ENCODE measurements at places on chromosomes 2 and 18.
A peak's percentile ranks its signal among the peaks of the same experiment; 100 is the strongest.

DNA sequence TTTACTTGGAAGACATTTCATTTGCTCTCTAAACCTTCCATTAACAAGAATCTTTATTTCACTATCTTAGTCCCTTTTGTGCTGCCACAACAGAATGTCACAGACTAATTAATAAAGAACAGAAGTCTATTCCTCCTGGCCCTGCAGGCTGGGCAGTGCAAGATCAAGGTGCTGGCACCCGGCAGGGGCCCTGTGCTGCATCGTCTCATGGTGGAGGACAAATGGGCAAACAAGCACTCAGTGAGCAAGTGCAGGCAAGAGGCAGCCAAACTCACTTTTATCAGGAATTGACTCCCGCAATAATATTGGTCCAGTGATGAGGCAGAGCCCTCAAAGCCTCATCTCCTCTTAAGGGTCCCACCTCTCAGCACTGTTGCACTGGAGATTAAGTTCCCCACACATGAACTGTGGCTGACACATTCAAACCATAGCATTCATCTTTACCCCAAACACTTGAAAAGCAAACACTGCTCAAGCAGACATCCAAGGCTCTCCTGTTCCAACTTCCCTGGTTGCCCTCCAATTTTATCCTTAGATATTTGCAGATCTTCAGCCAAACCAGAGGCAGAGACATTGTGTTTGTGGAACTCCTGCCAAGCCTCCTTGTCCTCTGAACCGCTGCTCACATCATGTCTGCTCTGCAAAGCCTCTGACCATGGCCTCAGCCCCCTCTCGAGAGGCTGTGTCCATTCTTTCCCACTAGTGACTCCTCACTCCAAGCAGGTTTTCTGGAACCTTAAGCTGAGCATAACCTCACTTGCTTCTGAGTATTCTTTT lies 404.4 kb upstream of the SOX11 start:
- no peak for DNase-seq

GRCh38 chr2:238875101-238875470 lies 27.2 kb downstream of the TWIST2 start:
- DNase-seq = no peak

GRCh38 chr2:22037274-22037673 lies 913.5 kb downstream of the TDRD15 start:
- DNase-seq = no peak

- DNase-seq = no peak
Observed at GRCh38 chr2:231449503-231450054, 14.7 kb downstream of the NCL start.

- no peak for DNase-seq
Observed at GRCh38 chr2:72629062-72629461, 196.8 kb downstream of the EXOC6B start.

- DNase-seq = no peak
Observed at GRCh38 chr2:43268066-43268953, 41.9 kb upstream of the ZFP36L2 start.

- no peak for DNase-seq
Observed at GRCh38 chr2:238730001-238730669, 117.8 kb upstream of the TWIST2 start.

- DNase-seq = no peak
Observed at GRCh38 chr2:99701503-99701902, 211.7 kb upstream of the REV1 start.

GRCh38 chr2:146847846-146848245 lies 997.0 kb upstream of the ACVR2A start:
- no peak for DNase-seq

GRCh38 chr2:71833855-71834560 lies 313.7 kb downstream of the CYP26B1 start:
- DNase-seq = no peak

GRCh38 chr2:127165539-127165935 lies 54.6 kb downstream of the CYP27C1 start:
- DNase-seq = no peak

GRCh38 chr2:46258937-46259776 lies 38.0 kb upstream of the EPAS1 start:
- DNase-seq = no peak

GRCh38 chr2:130341562-130342019 lies 1.1 kb upstream of the IMP4 start:
- no peak for DNase-seq

- no peak for DNase-seq
Observed at GRCh38 chr2:202171241-202171825, 67.1 kb downstream of the SUMO1 start.

DNA sequence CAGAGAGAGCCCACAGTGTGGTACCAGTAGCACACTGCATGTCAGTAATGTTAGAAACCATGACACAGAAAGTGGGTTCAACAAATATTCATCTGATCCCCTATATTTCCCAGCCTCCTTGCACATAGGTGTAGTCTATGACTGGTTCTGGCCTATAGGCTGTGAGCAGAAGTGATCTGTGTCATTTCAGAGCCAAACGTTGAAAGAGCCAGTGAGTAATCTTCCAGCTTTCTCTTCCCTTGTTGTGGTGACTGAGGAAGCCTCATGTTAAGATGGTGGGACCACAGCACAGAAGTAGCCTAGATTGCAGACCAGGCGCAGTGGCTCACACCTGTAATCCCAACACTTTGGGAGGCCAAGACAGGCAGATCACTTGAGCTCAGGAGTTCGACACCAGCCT lies 4.1 kb downstream of the TMEM237 start:
- no peak for DNase-seq

DNA sequence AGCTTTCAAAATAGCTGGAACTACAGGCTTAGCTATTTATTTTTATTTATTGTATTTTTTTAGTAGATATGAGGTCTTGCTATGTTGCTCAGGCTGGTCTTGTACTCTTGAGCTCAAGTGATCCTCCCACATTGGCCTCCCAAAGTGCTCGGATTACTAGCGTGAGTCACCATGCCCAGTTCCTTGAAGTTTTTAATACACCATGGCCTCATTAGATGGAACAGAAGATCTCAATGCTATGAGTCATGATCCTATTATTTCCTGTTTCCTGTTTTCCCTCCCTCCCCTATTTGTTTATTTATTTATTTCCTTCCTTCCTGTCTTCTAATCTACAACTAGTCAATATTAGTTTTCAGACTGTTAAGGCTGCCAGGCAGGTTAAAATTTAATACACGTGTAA lies 309.0 kb downstream of the CMPK2 start:
- no peak for DNase-seq

DNA sequence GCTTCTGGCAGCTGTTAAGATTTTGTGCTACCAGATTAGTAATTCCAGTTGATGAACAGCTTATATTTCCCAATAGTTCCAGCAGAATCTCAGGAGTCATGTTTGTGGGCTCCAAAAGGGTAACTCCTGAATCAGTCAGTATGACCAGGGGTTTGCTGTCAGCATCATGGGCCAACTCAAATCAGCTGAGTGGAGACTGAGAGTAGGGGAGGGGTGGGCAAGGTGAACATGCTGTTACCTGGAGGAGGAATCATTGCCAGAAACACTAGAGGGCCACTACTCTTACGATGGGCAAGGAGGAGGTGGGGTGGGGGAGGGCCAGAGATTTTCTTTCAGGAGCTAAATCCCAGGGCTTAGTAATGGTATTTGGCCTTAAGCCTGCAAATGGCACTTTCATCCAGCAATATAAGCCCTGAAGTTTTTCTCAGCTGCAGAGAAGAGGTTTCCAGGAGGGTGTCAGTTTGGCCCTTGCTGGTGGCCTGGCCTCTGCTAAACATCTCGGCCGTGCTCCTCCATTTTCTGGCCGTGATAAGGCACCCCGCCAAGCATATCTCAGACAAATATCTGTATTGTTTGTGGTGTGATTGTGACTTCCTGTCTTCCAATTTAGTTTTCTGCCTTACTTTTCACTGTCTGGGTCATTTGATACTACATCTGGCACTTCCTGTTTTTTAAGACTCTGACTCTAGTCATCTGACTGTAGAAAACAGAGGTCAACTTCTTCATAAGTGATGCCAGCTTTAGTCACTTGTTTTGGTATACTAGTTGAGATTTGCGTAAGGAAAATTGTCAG lies 120.5 kb upstream of the CXCR4 start:
- DNase-seq = peak; percentile 53

DNA sequence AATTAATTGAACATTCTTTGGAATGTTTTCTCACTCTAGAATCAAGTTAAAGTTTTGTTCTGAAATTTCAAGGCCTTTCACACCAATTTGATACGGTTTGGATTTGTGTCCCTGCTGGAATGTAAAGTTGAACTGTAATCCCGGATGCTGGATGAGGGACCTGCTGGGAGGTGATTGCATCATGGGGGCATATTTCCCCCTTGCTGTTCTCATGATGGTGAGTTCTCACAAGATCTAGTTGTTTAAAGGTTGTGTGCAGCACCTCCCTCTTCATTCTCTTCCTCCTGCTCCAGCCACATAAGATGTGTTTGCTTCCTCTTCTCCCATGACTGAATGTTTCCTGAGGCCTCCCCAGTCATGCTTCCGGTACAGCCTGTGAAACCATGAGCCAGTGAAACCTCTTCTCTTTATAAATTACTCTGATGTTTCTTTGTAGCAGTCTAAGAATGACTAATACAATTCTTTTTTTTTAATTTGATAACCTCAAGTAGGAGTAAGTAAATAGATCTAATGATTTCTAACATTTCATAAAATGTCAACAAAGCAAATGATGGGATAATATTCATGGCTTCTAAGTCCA lies 144.2 kb upstream of the CDH7 start:
- DNase-seq = no peak

- no peak for DNase-seq
Observed at GRCh38 chr2:140586379-140586778, 1544.4 kb downstream of the LRP1B start.

- DNase-seq = no peak
Observed at GRCh38 chr2:241540401-241540770, 18.2 kb upstream of the BOK start.

- no peak for DNase-seq
Observed at GRCh38 chr18:26524002-26524401, 24.4 kb downstream of the KCTD1 start.

DNA sequence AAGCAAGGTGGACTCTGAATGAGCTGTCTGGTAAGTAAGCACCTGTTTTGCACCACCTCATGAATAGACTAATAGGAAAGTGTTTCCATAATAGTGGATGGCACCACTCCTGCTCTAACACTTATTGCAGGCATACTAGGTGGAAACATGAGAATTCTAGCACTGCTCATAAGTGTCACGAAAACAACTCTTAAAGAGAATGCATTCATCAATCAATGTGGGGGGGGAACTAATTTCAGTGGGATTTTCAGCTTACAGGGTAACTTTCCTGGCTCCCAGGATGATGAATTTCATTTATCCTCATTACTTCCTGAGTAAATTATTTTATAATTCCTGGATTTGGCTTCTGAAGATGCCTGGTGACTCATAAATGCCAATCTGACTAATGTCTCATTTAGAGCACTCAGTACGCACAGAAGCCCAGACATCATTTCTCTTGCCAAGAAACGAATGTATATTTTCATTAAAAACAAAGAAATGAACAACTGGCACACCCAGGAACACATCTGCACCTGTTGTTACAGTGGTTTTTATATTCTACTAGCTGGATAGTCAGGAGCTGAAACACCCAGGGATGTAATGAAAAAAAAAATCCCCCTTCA lies 129.6 kb downstream of the PID1 start:
- no peak for DNase-seq

DNA sequence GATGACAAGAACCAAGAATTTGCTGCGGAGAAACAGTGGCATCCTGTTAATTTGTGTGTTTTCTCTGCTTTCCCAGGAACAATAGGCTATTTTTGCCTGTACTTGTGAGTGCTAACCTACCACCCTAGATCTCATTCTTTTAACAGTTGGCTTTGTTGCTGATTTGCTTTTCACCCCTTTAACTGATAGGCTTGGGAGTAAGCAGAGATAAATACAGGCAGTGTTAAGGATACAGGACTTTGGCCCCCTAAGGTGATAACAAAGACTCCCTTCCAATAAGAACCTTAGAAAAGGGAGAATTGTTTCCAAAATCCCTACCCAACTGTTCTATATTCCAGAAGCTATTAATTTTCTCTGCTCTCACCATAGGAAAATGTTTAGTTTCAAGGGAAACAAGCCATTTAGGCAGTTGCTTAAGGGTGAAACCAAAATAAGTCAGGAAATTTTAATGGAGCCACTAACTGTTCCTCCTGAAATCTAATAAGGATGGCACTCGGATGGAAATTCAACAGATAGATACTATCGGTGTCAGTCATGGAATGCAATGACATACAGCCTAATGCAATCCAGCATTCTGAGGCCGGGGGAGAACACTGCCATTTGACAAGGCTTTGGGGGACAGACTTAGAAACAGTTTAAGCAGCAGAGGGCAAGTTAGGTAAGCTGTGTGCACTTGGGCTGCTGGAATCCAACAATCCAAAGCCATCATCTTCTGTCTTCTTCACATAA lies 238.8 kb downstream of the RNF152 start:
- DNase-seq = no peak

- peak; percentile 70 for DNase-seq
Observed at GRCh38 chr2:100984892-100985307, 17.2 kb upstream of the RPL31 start.

GRCh38 chr2:27832396-27832795 lies 57.8 kb downstream of the RBKS start:
- DNase-seq = no peak

- DNase-seq = no peak
Observed at GRCh38 chr2:172783165-172783898, 47.7 kb downstream of the RAPGEF4 start.

GRCh38 chr18:48455555-48456478 lies 46.6 kb upstream of the ZBTB7C start:
- peak; percentile 36 for DNase-seq

DNA sequence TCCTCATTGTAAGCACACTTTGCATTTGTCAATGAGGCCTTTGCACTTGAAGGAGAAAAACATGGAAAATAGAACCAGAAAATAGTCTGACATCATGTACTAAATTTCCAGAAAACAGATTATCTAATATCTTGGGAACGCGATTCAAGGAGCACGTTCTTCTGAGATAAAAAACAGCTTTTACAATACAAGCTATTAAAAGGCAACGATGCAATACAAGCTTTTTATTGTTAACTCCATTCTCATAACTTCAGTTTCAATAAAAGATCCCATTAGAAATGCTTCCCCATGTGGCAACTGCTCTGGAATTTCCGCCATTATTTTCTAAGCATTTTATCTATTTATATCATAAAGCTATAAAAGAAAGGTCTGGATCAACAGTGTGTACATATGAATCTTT lies 40.3 kb downstream of the NRXN1 start:
- DNase-seq = no peak
